ENCODE measurements at places on chromosomes 3 and 15.

- DNase-seq = no peak
Observed at GRCh38 chr3:126948980-126949535, 33.9 kb upstream of the PLXNA1 start.

DNA sequence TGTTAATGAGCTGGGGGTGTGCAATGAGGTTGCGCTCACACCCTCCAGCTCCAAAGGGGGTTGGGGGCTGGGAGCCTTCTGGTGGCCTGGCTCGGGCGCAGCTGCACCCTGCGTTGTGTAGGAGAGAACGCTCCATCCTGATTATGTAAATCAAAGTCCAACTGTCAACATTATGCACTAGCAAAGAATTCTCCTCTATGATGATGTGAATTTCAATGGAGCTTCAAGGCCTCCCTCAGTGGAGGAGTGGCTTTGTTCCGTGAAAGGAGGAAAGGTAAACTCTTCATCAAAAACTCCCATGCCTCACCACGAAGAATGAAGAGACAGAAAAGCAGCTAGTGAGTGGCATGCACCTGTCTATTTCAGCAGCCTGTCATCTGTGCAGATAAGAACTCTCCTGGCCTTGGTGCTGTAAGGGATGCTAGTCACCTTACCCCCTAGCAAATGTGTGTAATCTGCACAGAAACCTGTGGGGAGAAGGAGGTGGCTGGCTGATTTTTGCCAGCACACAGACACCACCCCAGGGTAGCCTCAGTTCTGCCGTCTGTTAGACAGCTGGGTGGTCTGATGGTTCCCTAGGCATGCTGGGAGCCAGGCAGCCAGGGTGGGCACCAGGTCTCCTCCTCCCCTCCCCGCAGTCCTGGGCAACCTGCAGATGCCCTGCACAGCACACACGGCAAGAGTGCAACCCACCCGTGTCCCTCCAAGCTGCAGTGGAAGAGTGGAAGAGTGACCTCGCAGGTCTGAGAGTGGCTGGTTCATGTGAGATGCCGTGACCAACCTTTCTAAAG, 47.0 kb upstream of the TRPM1 start:
- peak; percentile 40 for DNase-seq

- DNase-seq = no peak
Observed at GRCh38 chr3:179921500-179921899, 115.2 kb downstream of the PEX5L start.

DNA sequence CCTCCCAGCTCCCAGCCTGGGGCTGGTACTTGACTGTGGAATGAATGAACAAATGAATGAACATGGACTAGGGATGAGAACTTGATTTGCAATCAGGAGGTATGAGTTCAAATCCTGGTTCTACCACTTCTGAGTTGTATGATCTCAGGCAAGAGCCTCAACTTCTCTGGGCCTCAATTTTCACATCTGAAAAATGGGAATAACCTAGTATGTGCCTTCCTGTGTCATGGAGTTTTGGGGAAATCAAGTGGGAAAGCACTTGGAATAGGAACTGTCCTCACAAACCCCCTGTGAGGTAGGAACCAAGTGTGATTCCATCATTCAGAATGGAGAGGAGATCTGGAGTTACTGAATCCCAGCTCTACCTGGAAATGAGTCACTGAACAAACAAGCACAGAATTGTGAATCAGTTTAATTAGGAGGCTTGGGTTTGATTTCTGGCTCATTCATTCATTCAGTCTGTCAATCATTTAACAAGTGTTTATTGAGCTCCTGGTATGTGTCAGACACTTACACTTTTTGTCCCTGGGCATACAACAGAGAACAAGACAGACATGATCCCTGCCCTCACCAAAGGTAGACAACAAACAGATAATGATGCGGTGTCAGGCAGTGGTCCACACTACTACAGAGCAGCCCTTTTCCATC, 29.7 kb downstream of the DNASE1L3 start:
- no peak for DNase-seq

DNA sequence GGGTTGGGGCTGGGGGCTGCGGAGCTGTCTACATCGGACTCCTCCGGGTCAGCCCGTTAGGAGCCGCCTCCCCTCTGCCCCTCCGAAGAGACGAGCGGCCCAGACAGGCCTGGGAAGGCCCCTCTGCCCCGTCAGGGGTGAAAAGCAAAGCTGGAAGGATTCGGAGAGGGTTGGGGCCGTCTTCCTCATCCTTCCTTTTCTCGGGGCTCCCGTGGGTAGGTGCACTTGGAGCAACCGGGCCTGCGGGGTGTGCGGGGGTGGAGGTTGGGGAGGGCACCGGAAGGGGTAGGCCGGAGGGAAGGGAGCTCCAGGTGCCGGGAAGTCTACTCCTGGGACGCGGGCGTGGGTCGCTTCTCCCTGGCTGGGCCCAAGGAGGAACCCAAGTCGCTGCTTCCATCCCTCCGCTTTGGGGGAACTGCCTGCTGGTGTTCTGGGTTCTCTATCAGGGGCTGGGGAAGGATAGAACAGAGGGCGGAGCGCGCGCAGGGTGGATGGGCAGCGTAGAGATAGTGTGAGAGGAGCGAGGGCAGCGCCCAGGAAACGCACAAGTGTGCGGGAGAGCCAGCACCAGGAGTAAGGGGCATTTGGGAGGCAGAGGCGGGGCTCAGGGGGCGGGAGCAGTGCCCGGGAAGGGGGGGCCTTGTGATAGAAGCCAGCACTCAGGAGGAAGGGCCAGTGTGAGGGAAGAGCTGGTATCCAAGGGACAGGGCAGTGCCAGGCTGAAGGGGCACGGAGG, 590 bp downstream of the POLR2H start:
- peak; percentile 79 for DNase-seq

DNA sequence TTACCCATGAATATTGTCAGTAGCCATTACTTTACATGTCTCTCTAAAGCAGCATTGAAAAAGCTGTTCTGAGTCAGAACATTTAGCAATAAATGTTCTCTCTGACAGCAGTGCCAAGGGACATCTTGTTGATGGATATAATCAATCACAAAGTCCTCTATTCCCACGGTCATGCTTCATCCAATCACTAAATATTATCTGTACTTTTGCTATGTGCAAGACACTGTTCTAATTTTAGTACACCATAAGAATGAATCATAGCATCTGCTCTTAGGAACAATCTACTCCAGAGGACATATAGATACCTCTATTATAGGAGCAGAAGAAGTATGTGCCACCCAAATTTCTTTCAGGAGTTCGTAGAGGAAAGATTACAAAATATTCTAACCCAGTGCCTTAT, 142.5 kb upstream of the MBNL1 start:
- no peak for DNase-seq

DNA sequence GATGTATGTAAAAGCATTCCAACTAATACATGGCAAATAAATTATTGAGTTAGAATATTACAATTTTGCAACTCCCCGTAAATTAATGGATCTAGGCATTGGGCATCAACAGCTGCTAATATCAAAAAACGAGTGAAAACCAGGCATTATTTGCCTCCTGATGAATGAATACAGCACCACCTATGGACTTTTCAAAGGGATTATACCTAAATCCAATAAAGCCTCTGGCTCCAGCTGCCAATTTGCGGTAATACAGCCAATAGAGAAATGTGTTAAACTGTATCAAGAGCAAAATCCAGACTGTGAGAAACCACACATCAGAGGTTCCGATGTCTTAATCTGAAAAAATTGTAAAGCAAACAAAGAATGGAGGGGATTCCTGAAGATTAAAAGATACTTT, 16.3 kb upstream of the A4GNT start:
- no peak for DNase-seq

GRCh38 chr3:176522436-176522835, 674.8 kb downstream of the TBL1XR1 start:
- DNase-seq = no peak

DNA sequence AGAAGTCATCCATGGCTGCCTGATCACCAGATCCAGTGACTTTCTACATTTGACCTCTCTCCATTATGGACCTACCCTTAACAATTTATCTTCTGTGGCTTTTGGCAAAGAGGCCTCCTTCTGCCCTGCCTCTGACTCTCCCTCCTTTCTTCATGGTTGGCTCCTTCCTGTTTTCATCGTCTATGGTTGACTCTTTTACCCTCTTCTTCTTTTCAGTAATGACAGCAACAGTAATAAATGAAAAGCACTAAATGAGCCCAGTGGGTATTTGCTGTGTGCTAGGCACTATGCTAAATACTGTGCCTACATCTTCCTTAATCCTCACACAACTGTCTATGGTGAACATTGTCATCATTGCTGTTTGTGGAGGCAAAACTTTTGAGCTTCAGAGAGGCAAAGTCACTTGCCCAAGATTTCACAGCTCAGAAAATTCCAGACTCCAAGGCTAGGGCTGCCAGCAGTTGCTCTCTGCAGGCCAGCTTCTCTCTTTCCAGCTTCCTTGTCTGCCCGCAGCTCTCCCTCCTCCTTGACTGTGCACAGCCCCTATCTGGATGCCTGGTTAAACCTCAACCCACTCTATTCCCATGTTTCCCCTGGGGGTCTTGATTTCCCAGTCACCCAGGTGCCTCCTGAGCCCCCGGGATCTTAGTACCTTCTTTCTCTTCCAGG, 24.6 kb downstream of the ITPR1 start:
- DNase-seq = no peak

DNA sequence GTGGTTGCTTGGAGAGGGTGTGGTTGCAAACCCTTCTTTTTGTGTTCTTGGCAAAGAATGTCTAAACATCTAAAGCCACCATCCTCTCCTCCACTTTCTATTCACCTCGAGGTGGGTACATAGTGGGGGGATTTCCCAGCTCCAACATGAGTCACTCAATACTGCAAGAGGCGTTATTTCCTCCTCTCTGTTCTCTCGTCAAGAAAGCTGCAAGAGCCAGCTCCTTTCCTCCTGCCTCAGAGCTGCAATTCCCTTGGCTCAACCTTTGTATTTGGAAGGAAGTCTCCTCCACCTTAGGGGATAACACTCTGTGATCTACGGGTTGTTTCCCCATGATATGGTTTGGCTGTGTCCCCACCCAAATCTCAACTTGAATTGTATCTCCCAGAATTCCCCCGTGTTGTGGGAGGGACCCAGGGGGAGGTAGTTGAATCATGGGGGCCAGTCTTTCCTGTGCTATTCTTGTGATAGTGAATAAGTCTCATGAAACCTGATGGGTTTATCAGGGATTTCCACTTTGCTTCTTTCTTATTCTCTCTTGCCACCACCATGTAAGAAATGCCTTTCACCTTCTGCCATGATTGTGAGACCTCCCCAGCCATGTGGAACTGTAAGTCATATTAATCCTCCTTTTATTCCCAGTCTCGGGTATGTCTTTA, 138.4 kb downstream of the PLCL2 start:
- DNase-seq = no peak

DNA sequence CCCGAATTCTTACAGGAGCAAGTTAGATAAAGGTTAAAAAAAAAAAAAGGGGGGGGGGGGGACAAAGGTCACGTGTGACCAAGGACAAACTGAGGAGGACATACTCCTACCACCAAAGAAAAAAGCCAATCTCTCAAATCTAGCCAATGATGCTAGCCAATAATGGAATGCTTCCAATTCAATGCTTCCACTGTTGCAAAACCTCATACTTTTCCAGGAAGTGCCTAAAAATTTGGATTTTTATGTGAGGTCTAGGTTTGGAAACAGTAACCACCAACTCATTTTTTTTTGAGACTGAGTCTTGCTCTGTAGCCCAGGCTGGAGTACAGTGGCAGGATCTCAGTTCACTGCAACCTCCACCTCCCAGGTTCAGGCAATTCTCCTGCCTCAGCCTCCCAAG, 11.4 kb downstream of the MSL2 start:
- DNase-seq = no peak

- DNase-seq = no peak
Observed at GRCh38 chr15:95590533-95591044, 739.9 kb upstream of the NR2F2 start.

Data from retina (tissue), 1 donor.